ENCODE measurements at places on chromosomes 11 and 22.

GRCh38 chr22:27032091-27032761 lies 374.8 kb downstream of the MIAT start:
- no peak for DNase-seq

GRCh38 chr22:24471570-24471969 lies 23.6 kb upstream of the UPB1 start:
- no peak for DNase-seq

DNA sequence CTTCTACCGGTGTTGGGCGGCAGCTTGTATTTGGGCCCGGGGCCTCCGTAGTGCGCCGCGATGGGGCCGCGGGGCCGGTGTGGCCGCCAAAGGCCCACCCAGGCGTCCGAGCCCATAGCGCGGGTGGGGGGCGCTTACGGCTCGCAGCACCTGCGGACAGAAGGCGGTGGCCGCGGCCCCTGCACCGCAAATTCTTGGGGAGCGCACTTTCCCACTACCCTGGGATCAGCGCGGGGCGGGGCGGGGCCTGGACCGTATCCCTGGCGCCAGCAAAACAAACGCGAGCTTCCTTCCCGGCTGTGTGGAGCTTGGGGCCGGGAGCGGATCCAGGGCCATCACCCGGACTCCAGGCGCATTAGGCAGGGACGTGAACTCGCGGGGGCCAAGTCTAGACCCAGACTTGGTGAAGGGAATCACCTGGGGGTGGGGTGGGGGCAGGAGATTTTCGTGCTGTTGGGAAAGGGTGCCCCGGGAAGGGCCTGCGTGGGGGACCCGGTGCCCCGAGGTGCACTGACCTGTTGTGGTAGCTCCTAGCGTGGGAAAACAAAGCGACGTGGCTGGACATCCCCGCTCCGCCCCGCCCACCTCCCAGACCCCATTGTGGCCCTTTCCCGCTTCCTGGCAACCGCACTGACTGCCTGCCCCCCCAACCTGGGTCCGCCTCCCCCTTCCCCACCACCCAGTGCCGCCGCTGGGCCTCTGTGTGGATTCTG lies 2.3 kb upstream of the TYMP start:
- DNase-seq, result no peak

DNA sequence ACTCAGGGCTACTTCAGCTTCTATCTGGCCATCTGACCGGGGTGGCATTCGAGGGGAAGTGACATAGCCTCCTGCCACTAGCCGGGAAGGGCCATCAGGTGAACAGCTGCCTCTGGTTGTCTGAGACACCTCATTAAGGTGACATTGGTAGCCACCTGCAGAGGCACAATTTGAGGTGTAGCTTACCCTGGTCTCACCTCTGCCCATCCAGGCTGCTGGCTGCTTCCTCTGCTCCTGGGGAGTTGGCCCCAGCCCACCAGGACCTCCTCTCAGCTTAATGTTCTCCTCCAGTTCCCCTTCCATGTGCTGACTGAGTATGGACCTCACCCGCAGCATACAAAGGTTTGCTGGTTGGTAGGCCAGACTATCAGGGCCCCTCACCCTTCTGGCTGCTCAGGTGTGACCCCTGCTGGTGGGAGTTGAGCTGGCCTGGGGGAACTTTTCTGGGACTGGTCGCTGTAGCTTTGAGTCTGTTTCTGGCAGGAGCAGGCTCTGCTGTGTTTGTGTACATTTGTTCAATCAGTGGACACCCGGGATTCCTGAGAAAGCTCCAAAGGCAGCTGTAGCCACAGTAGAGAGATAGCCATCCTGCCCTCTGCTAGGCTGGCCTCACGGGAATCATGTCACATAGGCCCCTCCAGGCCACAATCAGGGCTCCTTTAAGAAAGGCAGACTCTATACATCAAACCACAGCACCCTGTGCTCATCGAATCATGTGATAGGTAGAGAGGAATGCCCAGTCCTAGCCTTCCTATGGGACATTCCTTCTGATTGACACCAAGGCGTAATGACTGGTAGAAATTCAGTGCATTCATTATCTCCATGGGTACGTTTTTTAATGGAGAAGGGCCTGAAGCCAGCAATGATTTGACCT lies 295.1 kb upstream of the PLET1 start:
- DNase-seq, result no peak

DNA sequence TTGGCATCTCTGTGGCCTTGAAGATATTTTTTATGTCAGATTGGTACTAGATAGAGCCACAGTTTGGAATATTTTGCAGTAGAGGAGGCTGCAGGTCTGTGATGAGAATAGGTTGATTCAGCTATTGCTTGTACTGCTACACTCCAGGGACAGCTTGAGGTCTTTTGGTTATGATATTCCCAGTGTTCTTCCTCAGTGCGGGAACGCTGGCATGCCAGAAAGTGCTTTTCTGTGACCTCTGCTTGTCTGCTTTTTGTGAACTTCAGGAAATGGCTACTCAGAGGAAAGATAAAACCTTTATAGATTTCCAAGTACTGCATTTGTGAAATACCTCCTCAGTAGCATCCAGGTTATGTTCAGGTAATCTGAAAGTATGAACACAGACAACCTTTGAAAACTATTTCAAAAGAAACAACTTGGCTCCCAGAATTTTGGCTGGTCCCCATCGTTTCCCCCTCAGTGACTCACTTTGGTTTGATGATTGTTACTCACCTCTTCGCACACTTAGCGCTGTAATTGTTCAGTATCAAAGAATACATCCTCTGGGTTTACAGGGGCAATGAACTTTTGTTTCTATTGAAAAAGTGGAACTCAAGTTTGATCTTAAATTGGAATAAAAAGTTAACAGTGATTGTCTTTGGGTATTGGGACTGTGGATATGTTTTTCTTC lies 191.4 kb downstream of the HIPK3 start:
- DNase-seq, result no peak

Measured in SIG-M5 (cell line).